NCI-H1417 (cell line): ENCODE measurements at places on chromosomes 4 and X.

- no peak for DNase-seq
Measured at GRCh38 chr4:125676583-125676982, 361.8 kb downstream of the FAT4 start.

DNA sequence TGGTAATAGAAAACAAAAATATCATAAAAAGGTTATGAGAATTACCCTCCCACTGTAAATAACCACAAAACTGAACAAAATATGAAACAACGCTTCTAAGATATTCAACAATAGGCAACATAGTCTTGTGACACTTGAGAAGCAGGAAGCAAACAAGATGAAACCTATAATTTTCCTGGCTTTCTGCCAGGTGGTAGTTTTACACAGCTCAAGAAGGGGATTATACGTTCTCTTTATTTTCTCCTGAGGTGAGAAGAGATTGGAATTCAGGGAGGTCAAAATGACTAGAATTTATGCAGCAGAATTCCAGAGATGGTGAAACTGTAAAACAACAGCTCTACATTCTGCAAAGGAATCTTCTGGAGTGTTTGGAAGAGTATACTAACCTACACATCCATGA lies 186.0 kb downstream of the HHIP start:
- peak; percentile 77 for DNase-seq

DNA sequence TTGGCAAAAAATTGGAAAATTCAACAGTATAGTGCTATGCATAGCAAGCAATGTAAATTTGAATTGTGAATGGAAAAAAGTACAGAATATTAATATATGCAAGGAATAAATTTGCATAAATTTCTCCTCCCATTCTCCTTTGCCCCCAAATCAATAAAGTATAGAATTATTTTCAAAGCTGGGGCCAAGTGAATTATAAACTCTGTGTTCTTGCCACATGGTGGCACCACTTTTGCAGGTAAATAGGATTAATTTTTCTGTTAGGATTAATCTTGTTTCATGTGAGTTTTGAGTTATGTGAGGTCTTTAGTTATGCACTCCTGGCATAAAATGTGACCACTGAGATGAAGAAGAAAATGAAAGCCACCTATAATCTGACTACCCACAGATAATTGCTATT lies 19.9 kb downstream of the COPS4 start:
- no peak for DNase-seq

- DNase-seq: no peak
Measured at GRCh38 chrX:44890247-44890646, 17.3 kb downstream of the KDM6A start.

- DNase-seq: peak; percentile 82
Measured at GRCh38 chr4:184649971-184650855, 675 bp downstream of the PRIMPOL start.

- DNase-seq: no peak
Measured at GRCh38 chr4:176762661-176763308, 29.9 kb downstream of the VEGFC start.

- no peak for DNase-seq
Measured at GRCh38 chrX:71057848-71058530, 10.1 kb downstream of the SNX12 start.

DNA sequence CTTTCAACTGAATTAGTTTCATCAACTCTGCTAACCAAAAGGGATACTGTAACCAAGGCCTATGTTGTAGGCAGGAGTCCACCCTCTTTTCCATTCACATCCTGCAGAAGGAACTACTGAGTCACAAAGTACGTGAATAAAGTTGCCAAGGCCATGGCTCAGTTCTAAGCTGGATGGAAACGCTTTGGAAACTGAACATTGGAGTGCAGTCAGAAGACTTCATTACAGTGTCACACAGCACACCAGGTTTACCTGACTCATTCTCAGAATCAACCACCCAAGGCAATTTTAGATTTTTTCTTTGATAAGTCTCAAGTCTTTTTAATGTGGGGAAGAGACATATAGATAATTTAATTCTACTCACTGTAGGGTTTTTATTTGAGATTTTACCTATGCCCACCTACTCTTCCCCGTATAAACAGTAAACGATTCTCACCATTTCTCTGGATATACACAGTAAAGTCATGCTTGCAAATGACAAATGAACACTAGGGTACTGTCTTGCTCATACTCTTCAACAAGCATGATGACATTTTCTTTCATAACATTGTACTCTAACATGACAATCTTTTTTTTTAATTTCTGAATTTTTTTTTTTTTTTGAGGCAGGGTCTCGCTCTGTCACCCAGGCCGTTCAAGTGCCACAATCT lies 58.9 kb upstream of the RBM47 start:
- no peak for DNase-seq

DNA sequence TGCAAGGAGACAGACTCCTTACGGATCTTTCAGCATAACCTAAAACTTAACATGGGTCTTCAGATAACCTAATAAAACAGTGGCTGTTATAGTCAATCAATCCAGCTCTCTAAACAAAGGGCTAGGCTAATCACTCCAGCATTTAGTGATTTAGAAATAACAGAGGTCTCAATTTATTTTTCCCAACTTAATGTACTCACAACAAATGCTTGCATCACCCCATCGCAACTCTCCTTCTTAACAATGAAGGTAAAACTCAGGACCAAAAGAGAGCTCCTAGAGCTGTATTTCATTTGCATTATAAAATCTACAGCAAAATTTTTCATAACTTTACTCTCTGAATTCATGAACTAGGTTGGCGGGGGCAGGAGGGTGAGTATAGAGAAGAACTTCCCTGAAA lies 1.1 kb downstream of the LIN54 start:
- no peak for DNase-seq

DNA sequence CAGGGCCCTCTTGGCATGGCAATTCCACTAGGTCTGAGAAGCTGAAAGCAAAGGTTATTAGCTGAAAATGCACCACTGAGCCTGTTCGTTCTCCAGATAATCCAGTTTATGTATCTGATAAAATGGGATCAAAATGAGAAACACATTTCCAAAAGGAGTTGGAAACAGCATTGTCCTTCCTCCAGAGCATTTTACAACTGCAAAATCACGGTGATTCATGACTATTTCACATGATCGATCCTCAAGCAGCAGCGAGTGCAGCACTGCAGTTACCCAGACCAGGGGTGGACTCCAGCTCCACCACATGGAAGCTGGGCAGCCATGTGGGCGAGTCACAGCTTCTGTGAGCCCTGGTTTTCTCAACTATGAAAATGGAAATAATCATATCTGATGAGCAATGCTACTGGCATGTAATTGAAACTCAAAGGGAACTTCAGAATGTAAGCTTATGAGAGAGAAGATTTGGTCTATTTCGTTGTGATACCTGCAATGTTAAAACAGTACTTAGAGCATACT lies 78.7 kb upstream of the MSX1 start:
- no peak for DNase-seq

DNA sequence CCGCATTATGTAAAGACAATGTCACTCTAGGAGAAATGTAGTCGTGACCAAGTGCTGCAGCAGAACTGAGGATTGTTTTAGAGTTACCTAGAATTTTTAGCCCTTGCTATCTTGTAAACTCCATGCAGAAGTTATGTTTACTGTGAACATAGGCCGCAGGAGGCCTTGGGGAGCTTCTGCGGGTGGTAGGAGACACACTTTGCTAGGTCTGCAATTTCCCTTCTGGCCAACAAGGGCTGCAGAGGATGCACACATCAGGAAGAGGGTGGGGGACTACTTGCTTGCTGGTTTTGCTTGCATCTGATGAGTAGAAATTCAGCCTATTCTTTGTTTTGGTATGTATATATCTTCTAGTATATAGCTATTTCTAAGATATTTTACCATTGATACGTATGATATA lies 23.1 kb downstream of the BANK1 start:
- DNase-seq: no peak
